GM13977 (cell line): ENCODE measurements at places on chromosomes 11 and 22.

DNA sequence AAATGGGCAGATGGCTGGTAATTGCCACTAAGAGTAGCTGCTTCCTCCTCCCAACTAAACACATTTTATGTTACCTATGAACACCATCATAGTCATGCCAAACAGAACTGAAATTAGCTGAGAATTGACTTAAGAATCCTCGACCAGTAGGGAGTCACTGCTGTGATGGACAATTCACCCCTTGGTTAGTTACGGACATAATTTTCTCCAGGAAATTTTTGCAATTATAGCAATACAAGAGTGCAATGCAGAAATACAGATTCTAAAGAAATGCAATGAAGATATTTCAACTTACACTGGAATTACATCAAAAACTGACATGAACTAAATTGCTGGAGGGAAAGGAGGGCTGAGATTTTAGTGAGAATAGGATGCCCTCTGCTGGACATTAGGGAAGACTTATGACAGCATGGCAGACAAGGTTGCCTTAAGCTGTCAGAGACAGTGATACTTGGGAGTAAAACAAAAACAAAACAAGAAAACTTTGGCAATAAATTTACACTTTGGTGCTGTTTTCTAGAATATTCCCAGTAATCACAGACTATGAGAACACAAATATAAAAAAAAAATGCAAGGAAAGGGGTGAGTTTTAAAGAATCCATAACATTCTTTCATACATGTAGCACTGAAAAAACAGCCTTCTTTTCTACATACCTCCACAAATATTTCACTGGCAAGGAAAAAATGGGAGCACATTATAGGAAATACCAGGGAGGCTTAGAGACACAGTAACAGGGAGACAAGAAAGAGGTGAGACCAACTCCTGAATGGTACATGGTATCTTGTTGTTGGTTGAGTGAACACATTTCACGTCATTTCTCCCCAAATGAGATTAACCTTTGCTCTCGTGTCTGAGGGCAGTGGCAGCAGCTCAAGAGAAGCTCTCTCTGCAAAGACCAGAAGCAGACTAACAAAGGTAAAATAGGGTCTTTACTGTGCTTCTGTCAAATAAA, 11.2 kb upstream of the PPP2R1B start:
- peak; percentile 66 for DNase-seq

DNA sequence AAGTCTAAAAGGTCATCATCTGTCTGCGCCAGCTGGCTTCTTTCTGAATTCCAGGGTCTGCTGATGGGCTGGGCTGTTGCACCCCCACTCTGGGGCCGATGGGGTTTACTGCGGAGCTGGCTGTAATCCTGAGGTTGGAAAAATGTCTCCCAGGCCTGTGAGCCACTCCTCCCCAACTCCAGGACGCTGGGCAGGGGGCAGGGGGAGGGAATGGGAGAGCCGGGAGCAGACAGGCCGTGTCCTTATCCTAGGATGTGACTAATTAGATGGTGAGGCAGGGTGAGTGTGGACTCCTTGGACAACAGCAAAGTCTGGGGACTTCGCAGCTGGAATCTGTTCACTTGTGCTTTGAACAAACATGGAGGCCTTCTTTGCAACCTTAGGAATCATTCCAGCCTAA, 48.7 kb downstream of the LRRC32 start:
- no peak for DNase-seq

GRCh38 chr22:41800348-41801146, at the start of gene CCDC134:
Gene CCDC134 (plus strand): TSS chr22:41800679. CDS start chr22:41808891, 8,212 bp downstream.
- DNase-seq, result peak; percentile 96

DNA sequence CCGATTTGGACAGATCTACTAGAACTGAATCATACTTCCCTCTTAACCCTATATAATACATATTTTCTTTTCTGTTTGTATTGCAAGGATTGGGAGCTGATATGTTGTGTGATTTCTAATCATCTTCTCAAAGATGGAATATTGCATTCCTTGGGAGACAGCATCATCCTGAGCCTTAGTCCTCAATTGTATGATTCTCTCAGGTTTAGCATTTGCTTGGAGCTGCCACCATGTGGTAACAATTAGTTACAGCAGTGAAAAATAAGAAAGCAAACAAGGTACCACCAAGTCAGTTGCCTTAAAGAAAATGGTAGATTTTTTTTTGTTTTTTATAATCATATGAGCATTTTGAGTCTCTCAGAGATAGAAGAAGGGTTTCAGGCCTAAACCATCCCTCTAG, 11.9 kb downstream of the SNX19 start:
- DNase-seq, result no peak

DNA sequence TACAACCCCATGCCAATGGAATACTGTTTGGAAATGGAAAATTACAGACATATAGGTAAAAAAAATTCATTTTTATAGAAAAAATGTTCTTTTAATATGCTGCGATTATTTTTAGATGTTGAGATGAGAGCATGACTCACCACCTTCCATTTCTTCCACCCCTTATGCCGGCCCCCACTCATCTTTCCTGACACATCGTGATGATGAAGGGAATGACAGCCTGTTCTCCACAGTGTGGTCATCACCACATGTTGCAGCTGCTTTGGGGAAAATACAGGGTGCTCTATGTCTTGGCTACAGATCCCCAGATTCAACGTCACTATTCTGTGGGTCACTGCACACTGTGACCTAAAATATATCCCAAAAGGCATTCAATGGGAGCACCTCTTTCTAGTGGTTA, 916.2 kb downstream of the METTL15 start:
- no peak for DNase-seq

DNA sequence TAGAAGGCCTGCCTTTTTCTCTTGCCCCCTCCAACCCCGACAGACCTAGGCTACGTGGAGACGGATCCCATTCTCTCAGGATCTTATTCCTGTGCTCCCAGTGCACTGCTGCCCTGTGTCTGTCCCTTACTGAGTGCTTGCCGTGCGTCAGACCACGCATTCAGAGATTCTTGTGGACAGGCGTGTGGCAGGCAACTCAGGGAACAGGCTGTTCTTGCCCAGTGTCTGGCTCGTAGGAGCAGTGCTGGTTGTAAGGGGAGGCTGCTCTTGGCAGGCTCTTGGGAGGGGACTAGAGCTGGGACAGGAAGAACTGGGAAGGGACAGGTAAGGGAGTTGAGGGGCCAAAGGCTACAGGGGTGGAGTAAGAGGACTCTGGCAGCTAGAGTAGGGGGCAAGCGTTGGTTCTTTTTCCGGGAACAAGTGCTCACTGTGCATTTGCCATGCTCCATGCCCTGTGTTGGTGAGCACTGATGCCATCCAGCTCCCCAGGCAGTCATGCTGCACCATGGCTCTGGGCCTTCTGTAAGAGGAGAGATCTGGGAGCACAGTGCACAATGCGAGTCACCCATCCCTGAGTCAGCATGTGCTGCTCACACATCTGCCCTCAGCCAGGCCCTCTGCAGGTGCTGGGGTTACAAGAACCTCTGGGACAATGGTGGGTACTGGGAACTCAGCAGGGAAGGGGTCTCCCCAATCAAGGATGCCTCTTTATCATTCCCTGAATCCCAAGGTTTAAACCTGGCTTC, 119.1 kb downstream of the TBC1D22A start:
- DNase-seq, result no peak

GRCh38 chr22:24189249-24190158, 8.2 kb downstream of the SUSD2 start:
- peak; percentile 88 for DNase-seq

- peak; percentile 28 for DNase-seq
Measured at GRCh38 chr22:25410849-25411248, 153.6 kb upstream of the GRK3 start.

- no peak for DNase-seq
Measured at GRCh38 chr11:122755409-122755808, 82.9 kb upstream of the CRTAM start.

- no peak for DNase-seq
Measured at GRCh38 chr11:104727768-104728167, 170.5 kb downstream of the CASP12 start.

DNA sequence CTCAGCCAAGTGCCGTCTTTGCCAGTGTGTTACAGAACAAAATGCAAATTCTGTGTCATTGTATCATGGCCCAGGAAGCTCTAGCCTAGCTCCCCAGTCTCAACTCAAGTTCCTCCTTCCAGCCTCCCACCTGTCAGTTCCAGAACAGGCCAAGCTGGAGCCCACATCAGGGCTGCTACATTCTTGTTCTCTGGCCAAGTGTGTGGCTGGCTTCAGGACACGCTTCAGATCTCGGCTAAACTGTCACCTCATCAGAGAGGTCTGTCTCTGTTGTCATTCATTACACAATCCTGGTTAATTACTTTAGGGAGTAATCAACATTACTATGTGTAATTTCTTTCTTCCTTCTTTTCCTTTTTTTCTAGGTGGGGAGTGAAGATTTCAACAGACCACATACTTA, 347.0 kb upstream of the SYN3 start:
- no peak for DNase-seq

GRCh38 chr11:4826425-4826824, 5.3 kb downstream of the OR51F2 start:
- DNase-seq, result no peak

DNA sequence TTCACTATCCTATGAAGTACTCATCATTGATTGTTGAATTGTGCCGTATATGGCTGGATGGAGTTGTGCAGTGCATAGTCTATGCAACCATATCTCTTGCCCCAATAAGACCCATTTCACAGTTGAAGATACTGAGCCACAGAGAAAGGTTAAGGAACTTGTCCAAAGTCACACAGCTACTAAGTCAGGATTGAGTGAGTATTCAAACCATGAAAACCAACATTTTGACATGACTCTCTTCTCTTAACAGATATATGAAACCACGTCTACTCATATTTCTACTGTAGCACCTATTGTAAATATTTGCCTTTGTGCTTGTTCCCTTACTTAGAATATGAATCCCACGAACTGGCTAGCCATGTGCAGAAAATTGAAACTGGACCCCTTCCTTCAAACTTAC, 58.1 kb downstream of the MAML2 start:
- no peak for DNase-seq

DNA sequence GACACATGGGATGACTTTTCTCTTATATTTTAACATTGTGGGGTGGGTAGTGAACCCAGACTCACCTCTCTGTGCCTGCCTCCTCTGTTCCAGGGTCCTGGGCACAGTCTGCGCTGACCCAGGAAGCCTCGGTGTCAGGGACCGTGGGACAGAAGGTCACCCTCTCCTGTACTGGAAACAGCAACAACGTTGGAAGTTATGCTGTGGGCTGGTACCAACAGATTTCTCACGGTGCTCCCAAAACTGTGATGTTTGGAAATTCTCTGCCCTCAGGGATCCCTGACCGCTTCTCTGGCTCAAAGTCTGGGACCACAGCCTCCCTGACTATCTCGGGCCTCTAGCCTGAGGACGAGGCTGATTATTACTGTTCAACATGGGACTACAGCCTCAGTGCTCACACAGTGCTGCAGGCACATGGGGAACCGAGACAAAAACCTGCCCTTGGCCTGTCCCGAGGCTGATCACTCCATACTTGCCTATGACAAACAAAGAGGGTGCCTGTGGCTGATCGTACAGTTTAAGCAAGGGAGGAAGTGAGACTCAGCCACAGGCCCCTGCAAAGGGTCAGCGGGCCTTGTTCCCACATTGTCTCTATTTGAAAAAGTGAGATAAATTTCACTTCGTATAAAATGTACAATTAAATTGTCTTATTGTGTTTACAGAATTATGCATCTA, 43.7 kb upstream of the TOP3B start:
- DNase-seq, result peak; percentile 80

DNA sequence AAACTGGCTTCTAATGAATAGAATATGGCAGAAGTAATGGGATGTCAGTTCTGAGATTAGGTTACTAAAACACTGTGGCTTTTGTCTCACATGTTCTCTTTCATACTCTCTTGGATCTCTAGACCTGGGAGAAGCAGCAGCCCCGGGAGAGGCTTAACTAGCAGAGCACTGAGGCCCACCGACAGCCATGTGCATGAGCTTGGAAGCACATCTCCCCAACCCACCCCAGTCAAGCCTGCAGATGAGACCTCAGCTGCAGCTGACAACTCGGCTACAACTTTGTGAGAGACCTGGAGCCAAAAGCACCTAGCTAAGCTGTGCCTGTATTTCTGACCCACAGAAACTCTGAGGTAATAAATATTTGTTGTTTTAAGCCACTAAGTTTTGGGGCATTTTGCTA, 100.8 kb downstream of the TRIM29 start:
- DNase-seq, result no peak

- no peak for DNase-seq
Measured at GRCh38 chr11:16226245-16226644, 130.1 kb downstream of the SOX6 start.

GRCh38 chr11:128506999-128507611, 80.3 kb downstream of the ETS1 start:
- no peak for DNase-seq

GRCh38 chr22:50673231-50674129, 857 bp downstream of the SHANK3 start:
- DNase-seq, result peak; percentile 53

- DNase-seq, result no peak
Measured at GRCh38 chr11:115645631-115646317, 141.6 kb upstream of the CADM1 start.

DNA sequence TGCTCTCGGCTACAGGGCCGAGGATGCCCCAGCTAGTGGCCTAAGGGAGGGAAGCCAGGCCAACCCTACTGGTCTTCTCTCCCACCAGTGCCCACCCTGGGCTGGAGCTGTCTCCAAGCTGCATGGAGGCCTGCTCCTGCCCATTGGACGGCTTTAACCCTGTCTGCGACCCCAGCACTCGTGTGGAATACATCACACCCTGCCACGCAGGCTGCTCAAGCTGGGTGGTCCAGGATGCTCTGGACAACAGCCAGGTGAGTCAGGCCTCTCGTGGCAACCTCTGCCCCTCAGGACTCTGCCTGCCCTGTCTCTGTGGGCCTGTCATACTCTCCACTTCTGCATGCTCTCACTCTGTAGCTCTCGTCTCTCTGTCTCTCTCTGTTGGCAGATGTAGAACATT, 44.1 kb upstream of the TPBGL start:
- DNase-seq, result no peak
